GM23338 (cell line): ENCODE measurements at places on chromosomes 3 and 15. TPM values are rescaled to one million over a fixed set of nuclear protein-coding genes. Genes with fewer than 3 reads are reported as not detected.

Gene TM4SF18
- total RNA-seq, result 1.0 and 1.6 TPM in 2 replicates

Gene SNTN
- not detected in 2 replicates for total RNA-seq

Gene GP5
- 0.07 and 0.12 TPM in 2 replicates for total RNA-seq

Gene ZNF662
- 0.50 and 1.5 TPM in 2 replicates for total RNA-seq

Gene TSEN2
- total RNA-seq, result 25.8 and 27.7 TPM in 2 replicates

Gene EFHB
- 0.35 and 1.0 TPM in 2 replicates for total RNA-seq

Gene REC114
- total RNA-seq, result not detected in 2 replicates

Gene MKRN2OS
- total RNA-seq, result not detected in 2 replicates

Gene FRG2C
- total RNA-seq, result 0.10 TPM in 1 of 2 replicates, not detected in the other

Gene HRG
- total RNA-seq, result not detected in 2 replicates

Gene STRIT1
- total RNA-seq, result 1.6 TPM in 1 of 2 replicates, not detected in the other

Gene SLC6A1
- total RNA-seq, result 0.16 and 0.28 TPM in 2 replicates

Gene SAXO2
- 0.73 TPM in 1 of 2 replicates, not detected in the other for total RNA-seq

Gene LMOD3
- not detected in 2 replicates for total RNA-seq

Gene SCAMP5
- 31.0 and 43.3 TPM in 2 replicates for total RNA-seq

Gene BBX
- 35.2 and 82.2 TPM in 2 replicates for total RNA-seq

Gene SPSB4
- total RNA-seq, result 20.1 and 25.9 TPM in 2 replicates

Gene PODXL2
- 51.0 and 57.6 TPM in 2 replicates for total RNA-seq

Gene SPINK8
- total RNA-seq, result not detected in 2 replicates

Gene LRTM1
- total RNA-seq, result not detected in 2 replicates

Gene DGKG
- total RNA-seq, result 0.14 TPM in 1 of 2 replicates, not detected in the other

Gene DAZL
- total RNA-seq, result 5.3 and 5.9 TPM in 2 replicates

Gene CXCR6
- total RNA-seq, result not detected in 2 replicates

Gene KBTBD13
- total RNA-seq, result not detected in 2 replicates

Gene ANKDD1A
- 8.7 and 9.3 TPM in 2 replicates for total RNA-seq

Gene SEMA5B
- 25.4 and 26.8 TPM in 2 replicates for total RNA-seq

Gene OSTN
- not detected in 2 replicates for total RNA-seq

Gene LIPH
- total RNA-seq, result 0.03 and 0.16 TPM in 2 replicates

Gene MUC4
- 1.3 and 1.6 TPM in 2 replicates for total RNA-seq

Gene CA12
- total RNA-seq, result 2.9 and 5.2 TPM in 2 replicates

Gene GRAMD2A
- 2.8 and 3.3 TPM in 2 replicates for total RNA-seq

Gene MINAR1
- total RNA-seq, result 1.4 and 1.7 TPM in 2 replicates

Gene CCDC33
- total RNA-seq, result 0.27 and 2.6 TPM in 2 replicates

Gene HACL1
- total RNA-seq, result 25.9 and 33.5 TPM in 2 replicates

Gene HIGD2B
- total RNA-seq, result not detected in 2 replicates

Gene STXBP5L
- 2.9 and 4.2 TPM in 2 replicates for total RNA-seq

Gene ISG20
- 1.1 and 3.7 TPM in 2 replicates for total RNA-seq

Gene GOLGA8M
- not detected in 2 replicates for total RNA-seq

Gene CLEC3B
- total RNA-seq, result not detected in 2 replicates

Gene MAP6D1
- 8.2 and 10.6 TPM in 2 replicates for total RNA-seq

Gene ERC2
- 11.8 and 12.2 TPM in 2 replicates for total RNA-seq

Gene TTLL13
- total RNA-seq, result not detected in 2 replicates

Gene ALDH1A3
- 19.8 and 27.9 TPM in 2 replicates for total RNA-seq

Gene LDHAL6B
- not detected in 2 replicates for total RNA-seq

Gene ASB14
- 0.08 TPM in 1 of 2 replicates, not detected in the other for total RNA-seq

Gene CCR9
- total RNA-seq, result not detected in 2 replicates

Gene FBXO40
- total RNA-seq, result 0.03 and 0.23 TPM in 2 replicates

Gene TP63
- not detected in 2 replicates for total RNA-seq
